ENCODE measurements at places on chromosomes 2 and 18. TPM values are rescaled to one million over a fixed set of nuclear protein-coding genes. Genes with fewer than 3 reads are reported as not detected.
A peak's percentile ranks its signal among the peaks of the same experiment; 100 is the strongest.

DNA sequence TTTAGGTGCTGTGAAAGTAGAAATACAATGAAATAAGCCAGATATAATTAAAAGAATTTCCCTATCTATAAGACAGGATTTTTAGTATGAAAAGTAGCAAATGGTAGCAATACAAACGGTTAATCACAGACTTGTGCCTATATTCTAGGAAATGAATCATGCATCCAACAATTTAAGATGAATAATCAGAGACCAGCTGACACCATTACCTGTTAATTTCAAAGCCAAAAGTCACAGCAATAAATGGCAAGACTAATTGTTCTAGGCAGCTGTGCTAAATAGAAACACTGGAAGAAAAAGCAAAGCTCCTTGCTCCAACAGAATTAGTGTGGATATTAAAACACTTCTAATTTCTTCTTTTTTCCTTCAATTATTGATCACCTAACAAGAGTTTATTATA is 35.1 kb upstream of the MPP4 start:
- DNase-seq, result peak; percentile 83

DNA sequence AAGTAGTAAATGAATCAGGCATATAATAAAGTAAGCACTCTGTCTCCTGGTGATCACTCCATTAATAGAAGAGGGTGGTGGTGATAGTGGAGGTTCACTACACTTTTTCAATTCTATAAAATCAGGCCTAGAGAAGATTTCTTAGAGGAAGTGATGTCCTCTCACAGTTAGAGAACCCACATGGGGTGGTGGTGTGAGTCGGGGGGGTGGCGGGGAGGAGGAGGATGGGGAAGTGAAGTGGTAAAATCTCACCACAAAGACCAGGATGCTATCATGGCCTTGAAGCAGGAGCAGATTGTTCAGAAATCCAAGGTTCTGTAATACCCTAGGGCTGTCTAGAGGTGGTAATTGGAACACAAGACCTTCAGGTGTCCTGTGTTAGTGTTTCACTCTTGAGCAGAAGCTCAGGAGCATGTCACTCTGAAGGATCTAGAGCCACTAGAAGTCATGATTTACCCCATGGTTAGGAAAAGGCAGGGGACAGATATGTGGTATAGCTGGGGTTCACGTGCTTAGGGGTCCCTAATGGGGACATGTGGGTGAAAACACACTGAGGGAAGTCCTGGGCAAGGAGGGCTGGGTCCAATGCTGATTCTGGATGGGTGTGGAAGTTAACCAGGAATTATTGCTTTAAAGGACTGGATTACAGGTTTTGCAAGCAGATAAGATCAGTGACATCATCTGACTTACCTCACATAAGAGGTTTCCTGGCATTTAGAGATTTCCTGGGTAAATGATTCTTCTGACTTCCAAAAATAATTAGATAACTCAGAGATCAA is 31.0 kb downstream of the RNF125 start:
- DNase-seq, result peak; percentile 32

GRCh38 chr18:79564441-79564840 is 115.2 kb upstream of the CTDP1 start:
- DNase-seq, result no peak

DNA sequence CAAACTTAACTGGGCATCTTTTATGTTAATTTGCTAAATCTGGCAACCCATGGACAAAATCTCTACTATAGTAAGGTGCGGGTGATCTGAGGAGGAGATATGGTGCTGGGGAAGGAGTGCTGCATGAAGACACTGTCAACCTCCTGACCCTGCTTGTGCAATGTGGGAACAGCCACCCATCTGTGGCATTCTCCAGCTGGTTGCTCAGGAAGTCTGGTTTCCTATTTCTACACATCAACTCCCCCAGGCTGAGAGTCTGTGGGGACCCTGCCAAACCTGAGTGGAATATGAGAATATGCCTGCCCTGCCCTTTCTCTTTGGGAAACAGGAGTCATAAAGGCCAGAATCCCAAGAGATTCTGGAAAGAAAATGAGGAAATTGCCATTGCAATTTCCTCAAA is 60.1 kb upstream of the PAX3 start:
- peak; percentile 70 for DNase-seq

- no peak for DNase-seq
Measured at GRCh38 chr2:71605173-71605641, 151.8 kb downstream of the DYSF start.

DNA sequence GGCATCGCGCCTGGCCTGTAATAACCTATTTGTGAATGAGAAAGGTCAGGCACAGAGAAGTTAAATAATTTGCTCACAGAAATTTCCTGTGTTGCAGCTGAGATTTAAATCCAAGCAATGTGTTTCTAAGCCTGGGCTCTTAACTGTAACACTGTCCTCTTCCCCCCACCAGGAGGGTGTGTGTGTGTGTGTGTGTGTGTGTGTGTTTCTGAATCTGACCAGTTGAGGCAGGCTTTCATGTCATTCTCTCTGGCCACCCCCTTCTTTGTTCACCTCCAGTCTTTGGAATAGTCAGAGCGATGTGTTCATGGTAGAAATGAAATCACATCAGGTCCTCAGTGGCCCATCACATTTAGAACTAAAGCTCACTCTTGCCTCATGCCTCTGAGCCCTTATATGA is 81.2 kb downstream of the NEDD4L start:
- DNase-seq, result no peak

GRCh38 chr2:214265991-214266489 is 144.8 kb upstream of the VWC2L start:
- peak; percentile 21 for DNase-seq

DNA sequence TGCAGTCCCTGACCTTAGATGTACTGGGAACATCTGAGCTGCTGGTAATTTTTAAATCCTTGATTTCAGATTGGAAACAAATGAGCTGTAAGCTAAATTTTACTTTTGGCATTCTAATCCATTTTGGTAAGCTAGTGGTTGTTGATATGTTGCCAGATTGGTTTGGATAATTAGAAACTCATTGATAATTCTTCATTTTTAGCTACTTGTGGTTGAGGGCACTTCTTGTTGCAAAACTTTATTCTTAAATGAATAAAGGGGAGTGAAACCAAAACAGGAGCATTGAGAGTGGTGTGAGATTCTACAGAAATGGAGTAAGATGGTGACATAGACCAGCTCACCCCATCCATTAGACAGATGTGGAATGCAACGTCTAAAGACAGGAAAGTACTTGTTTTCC is 64.5 kb downstream of the ITGB1BP1 start:
- DNase-seq, result no peak

DNA sequence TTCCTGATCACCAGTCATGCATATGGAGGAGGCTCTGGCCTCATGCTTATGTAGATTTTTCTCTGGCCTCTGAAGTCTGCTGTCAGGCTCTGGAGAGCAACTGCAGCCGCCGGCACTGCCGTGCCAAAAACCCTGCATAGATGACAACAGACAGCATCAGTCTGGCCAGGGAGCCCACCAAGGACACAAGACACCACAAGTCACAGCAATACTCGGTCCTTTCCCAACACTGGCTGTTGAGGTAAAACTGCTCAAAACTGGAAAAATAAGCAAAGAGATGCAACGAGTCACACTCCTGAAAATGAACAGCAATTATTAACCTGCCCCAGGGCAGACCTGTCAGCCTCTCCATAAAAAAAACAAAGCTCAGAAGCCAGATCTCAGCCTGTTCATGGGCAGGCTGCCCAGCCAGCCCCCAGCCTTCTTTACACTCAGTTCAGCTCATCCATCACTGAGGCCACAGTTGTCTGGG is 186.0 kb upstream of the RAB6C start:
- peak; percentile 18 for DNase-seq

DNA sequence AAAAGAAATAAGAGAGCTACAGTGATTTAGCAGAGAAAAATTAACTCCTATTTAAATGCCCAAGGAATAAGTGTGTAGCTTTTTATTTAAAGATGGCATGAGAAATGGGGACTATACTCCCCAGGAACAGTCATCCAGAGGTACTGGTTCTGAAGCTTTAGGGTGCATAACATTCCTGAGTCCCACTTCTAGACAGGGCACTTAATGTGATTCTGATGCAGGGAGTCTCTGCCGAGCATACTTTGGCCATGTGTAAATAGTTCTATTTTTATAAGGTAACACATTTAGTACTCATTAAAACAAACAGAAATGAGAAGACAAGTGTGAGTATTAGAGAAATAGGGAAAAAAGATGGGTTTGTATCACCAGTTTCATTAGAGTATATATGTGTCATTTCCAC is 154.7 kb upstream of the WDSUB1 start:
- no peak for DNase-seq

IMPACT gene
- total RNA-seq, result 34.2 TPM

PSMA8 gene
- total RNA-seq, result not detected

DNA sequence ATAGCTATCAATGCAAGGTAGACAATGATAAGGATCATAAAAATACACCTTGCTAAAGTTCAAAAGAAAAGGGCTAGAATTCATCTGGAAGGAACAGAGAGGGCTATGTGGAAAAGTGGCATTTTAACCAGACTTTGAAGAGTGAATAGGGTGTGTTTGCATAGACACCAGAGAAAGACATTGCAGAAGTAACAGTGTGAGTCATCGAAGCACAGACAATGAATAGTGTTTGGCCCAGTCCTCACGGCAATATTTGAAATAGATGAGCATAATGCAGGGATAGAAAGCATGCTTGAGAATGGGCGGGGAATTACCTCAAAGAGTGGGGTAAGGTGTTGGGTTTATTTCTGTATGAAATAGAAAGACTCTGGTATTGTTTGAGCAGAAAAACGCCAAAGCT is 24.2 kb downstream of the MYT1L start:
- DNase-seq, result no peak

GRCh38 chr18:79278896-79279295 is 116.8 kb upstream of the NFATC1 start:
- DNase-seq, result no peak

- DNase-seq, result peak; percentile 45
Measured at GRCh38 chr2:223101340-223102039, 49.5 kb downstream of the KCNE4 start.

MC2R gene
- not detected for total RNA-seq

GDF7 gene
- total RNA-seq, result 3.2 TPM

- DNase-seq, result no peak
Measured at GRCh38 chr2:7619203-7619970, 702.2 kb downstream of the RNF144A start.

OR6B2 gene
- not detected for total RNA-seq

DNA sequence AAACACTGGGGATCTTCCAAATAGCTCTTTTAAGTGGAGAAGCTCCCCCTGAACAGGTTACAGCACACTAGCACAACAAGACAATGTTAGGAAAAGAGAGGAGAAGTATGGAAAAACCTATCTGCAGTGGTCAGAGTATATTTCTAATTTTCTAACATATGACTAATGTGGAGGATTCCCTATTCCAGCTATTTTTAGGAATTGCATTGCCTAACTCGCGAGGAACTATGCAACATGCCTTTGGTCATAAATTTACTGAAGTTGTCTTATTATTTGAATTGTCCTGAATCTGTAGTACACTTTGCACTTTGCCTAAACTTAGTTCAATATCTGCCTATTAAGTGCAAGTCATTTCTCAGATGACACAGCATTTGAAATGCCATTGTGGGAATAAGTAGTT is 381.4 kb downstream of the CCDC85A start:
- no peak for DNase-seq

DNA sequence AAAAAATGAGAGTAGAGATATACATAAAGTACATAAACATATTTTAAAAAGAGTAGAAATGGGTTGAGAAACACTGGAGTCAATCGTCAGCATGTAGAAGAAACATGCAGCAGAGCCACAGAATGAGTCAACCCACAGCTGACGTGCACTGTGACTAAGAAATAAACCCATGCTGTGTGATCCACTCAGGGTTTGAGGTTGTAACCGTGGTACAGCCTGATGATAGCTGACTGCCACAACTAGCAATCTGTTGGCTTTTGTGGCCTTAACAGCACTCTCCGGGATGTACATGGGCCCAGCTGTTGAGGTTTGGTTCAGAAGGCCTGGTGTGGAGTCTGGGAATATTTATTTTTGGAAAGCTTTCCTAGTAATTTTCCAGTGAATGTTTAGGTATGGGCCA is 554.4 kb upstream of the MEX3C start:
- DNase-seq, result peak; percentile 63

DNA sequence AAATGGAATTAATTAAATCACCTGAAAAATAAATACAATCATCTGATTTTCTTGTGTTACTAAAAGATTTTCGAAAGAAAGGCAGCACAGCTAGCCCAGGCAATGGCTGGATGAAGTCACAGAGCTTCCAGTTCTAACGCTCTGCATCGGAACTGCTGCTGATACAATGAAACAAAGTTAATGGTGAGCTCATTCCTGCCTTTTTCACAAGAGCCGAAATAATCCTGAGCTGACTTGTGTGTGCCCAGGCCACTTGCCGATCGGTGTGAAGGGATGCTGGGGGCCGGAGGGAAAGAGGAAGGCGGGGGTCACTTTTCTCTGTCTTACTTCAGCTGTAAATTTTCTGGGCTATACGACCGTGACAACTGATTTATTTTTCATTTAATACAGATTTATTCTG is 149.5 kb downstream of the INO80D start:
- no peak for DNase-seq

FBXO36 gene
- total RNA-seq, result 4.2 TPM

GRCh38 chr18:63603772-63604171 is 16.6 kb downstream of the SERPINB13 start:
- DNase-seq, result peak; percentile 56

GRCh38 chr2:191748528-191749180 is 70.7 kb downstream of the NABP1 start:
- no peak for DNase-seq

ALK gene
- total RNA-seq, result not detected

CARF gene
- total RNA-seq, result 9.2 TPM

GRCh38 chr18:37361335-37362157 is 204.1 kb downstream of the CELF4 start:
- no peak for DNase-seq

STRADB gene
- 46.1 TPM for total RNA-seq

HS1BP3 gene
- total RNA-seq, result 33.9 TPM

PCARE gene
- total RNA-seq, result not detected

DNA sequence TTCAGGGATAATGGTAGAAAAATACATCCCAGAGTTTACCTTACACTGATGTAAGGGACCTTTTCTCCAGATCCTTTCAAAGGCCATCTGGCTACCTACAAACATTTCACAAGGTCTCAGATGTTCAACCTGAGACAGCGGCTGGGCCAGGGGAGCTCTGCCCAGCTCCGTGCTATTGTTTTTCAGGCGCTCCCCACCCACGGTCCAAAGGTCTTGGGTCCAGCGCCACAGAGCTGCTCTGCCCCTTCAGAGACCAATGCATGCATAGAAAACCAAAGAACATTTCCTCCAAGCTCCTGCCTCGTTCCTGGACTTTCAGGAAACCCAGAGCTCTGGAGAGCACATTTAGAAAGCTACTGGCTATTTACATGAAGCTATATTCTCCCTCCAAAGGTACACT is 40.3 kb downstream of the COPS8 start:
- peak; percentile 25 for DNase-seq
